Kasumi-1 (cell line): ENCODE measurements at places on chromosomes 4 and X.

DNA sequence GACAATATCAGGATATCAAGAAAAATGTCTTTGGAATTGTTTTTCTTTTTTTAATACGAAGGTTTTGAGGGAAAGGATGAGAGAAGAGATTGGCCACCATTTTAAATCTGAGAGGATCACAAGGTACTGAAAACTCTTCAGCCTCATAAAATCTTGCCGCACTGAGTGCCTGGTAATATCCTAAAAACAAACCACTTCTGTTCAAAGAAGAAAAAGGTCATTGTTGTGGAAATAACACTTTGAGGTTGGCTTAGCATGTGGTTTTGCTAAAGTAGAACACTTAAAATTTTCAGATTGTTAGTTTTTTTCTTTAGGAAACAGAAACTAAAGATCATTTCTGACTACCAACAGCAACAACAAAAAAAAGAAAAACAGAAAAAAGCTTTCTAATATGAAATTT lies 1.0 kb upstream of the CLDN22 start:
- no peak for DNase-seq

DNA sequence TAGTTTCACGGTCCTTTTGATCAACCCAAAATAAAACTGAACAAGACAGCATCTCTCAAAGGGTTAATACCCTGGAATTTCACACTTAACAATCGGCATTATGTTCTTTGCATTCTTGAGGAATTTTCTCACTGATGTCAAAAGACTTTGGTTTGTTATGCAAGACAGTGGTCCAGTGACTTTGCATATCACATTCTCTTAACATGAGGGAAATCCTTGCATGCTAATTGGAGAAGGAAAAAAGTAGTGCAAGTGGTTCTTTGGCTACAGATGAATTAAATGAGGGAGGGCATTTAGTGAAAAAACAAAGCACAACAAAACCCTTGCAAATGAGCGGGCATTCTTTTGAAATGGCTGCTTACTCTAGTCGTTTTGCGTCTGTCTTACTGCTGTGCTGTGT lies 105.1 kb upstream of the LIMCH1 start:
- no peak for DNase-seq

DNA sequence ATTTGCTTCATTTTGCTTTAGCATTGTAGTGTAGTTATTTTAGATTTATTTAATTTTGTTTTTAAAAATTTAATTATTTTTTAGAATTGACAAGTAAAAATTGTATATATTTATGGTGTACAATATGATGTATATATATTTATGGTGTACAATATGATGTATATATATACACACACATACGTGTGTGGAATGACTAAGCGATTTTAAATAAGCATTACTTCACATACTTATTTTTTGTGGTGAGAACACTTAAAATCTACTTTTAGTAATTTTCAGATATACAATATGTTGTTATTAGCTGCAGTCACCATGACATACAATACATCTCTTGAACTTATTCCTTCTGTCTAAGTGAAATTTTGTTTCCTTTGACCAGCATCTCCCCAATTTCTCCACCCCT lies 172.9 kb downstream of the SPRY1 start:
- no peak for DNase-seq

- peak; percentile 78 for DNase-seq
These were observed 180.6 kb upstream of the NUDT6 start for GRCh38 chr4:123102897-123103471.

- peak; percentile 32 for DNase-seq
These were observed 11.4 kb downstream of the RNF175 start for GRCh38 chr4:153748378-153748777.

DNA sequence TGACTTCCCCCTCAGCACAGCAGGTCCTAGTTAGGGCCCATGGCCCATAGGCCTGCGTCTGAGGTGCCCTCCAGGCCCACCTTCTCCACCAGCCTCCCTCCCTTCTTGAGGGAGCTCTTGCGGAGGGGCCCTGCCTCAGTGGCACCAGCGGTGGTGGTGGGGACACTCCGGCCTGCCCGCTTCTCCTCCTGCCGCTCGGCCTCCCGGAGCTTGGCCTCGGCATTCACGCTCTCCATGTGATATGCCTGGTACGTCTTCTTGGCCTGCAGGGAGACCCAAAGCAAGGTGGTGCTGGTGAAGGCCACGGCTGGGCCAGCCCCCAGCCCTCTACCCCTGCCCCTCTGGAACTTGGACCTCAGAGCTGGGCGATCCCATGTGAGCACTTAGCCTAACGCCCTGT lies 5.5 kb downstream of the ARHGAP4 start:
- DNase-seq: no peak

DNA sequence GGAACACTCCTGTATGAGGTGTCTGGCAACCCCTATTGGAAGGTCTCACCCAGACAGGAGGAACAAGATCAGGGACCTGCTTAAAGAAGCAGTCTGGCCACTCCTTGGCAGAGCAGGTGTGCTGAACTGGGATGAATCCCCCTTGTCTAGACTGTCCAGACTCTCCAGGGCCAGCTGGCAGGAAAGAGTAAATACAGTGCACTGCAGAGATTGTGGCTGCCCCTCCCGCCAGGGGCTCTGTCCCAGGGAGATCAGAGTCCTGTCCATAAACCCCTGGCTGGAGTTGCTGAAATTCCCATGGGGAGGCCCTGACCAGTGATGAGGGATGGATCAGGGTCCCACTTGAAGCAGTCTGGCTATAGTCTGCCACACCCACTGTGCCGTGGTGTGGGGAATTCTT lies 17.7 kb downstream of the STPG2 start:
- no peak for DNase-seq

- no peak for DNase-seq
These were observed 183.5 kb upstream of the C1QTNF7 start for GRCh38 chr4:15244354-15244753.

GRCh38 chr4:107888237-107888636 lies 43.1 kb upstream of the CYP2U1 start:
- DNase-seq: peak; percentile 22

GRCh38 chrX:13750204-13750603 lies 15.7 kb downstream of the OFD1 start:
- peak; percentile 30 for DNase-seq

DNA sequence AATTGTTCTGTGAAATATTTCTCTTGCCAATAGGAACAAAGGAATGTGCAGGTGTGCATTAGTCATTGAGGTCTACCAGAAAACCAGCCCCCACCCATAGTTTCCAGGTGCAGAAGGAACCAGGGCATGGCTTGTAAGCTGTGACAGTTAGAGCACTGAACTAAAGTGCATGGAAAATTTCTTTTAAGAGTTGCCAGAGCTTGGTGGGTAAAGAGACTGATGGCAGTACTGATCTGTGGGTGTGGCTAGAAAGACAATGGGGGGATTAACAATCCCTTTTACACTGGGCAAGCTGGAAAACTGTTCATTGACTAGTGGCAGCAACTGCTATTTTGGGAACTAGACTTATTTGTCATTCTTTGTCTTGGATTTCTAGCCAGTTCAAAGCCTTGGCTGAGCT lies 326.9 kb downstream of the PCDH19 start:
- DNase-seq: no peak

DNA sequence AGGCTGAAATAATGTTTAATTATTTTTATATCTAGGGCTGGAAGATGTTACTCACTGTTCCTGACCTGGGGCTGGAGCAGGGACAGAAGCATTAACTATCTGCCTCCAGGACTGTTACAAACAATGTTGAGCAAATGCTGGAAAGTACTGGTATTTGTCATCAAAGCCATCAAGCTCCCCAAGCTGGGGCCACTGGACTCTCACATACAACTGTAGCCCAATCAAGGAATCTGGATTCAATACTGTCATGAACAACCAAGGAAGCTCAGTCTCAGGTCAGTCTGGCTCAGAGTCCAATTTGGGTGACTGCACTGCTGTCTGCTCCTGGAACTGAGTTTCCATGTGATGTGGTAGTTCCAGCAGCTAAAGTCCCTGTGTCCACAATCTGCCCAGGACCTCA lies 50.4 kb downstream of the APOO start:
- DNase-seq: no peak

- no peak for DNase-seq
These were observed 21.6 kb downstream of the FABP2 start for GRCh38 chr4:119300101-119300978.

- no peak for DNase-seq
These were observed 248.0 kb downstream of the TRIML1 start for GRCh38 chr4:188387179-188387791.

DNA sequence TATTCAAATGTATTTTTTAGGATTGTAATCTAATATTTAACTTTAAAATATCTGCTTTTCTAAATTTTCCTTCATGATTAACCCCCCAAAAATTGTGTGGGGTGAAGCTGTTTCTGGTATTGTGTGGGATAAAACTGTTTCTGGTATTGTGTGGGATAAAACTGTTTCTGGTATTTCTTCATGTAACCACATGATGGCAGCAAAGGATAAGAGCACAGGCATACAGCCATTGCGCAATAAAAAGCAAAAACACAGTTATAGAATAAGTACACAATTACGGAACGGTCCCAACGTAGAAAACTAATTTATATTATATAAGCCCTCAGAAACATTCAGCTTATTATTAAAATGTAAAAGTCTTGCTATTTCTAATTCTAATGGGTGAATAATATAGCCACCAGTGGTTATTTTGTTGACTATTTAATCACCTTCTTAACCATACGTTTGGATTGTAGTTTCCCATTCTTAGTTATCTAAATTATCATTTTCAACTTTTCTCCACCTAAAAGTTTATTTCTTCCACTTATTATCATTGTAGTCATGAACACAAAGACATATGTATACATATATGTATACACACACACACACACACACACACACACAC lies 333.9 kb upstream of the FSTL5 start:
- peak; percentile 80 for DNase-seq

DNA sequence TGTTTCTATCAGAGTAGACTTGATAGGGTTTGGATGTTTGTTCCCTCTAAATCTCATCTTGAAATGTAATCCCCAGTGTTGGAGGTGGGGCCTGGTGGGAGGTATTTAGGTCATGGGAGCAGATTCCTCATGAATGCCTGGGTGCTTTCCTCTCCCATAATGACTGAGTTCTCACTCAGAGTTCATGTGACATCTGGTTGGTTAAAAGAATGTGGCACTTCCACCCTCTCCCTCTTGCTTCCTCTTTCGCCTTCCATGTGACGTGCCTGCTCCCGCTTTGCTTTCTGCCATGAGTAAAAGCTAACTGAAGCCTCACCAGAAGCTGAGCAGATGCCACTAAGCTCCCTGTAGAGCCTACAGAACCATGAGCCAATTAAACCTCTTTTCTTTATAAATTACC lies 47.3 kb upstream of the SRPX start:
- peak; percentile 5 for DNase-seq

GRCh38 chr4:172481802-172482508 lies 668.8 kb downstream of the GALNTL6 start:
- DNase-seq: no peak

GRCh38 chrX:108025954-108026600 lies 18.8 kb upstream of the VSIG1 start:
- no peak for DNase-seq

GRCh38 chr4:117845270-117845669 lies 189.0 kb upstream of the NDST3 start:
- DNase-seq: no peak

DNA sequence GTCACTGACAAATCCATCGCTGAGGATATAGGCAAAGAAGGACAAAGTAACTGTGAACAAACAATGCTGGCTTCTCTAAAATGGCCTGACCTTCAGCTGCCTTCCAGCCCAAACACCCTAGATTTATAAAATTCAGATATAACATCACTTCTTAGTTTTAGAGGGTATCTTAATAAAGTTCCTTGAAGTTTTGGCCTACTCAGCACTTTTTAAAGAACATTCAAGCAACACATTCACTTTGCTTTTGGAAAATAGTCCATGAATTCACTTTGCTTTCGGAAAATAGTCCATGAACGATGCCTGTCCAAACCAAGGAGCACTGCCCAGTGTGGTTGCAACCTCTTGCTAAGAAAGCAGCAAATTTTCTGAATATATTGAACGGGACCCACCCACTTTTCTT lies 55.0 kb upstream of the TFDP3 start:
- no peak for DNase-seq

DNA sequence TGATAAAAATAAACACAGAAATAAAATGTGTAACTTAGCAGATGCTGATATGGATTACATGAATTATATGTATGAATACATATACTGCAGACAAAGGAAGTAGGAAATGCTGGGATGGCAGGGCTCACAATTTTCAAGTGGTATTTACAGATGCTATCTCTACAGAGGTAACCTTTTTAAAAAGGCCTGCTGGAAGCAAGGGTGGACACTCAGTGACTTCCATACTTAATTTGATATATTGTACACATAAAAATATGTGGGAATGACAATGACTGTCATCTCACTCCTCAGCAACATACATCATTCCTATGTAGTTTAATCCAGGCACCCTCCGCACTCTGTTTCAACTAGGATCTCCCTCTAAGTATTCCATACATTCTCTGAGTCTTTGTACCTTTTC lies 452.9 kb downstream of the DTHD1 start:
- no peak for DNase-seq

DNA sequence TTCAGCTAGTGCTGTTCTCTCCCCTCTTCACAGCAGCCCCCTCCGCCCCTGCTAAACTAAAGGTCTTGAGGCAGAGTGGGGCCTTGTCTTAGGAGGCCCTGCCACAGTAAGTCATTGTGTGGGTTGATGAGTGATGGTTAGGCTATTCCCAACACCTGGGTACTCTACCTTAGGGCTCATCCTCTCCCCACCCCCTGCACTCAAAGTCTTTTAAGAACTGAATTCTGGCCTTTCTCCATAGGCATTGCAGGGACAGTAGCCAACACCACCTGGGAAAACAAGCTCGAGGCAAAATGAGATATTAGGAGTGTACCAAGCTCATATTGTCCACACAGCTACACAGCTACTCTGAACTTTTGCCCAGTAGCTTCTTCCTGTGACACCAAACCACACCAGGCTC lies 42.5 kb downstream of the RAB40AL start:
- DNase-seq: no peak

DNA sequence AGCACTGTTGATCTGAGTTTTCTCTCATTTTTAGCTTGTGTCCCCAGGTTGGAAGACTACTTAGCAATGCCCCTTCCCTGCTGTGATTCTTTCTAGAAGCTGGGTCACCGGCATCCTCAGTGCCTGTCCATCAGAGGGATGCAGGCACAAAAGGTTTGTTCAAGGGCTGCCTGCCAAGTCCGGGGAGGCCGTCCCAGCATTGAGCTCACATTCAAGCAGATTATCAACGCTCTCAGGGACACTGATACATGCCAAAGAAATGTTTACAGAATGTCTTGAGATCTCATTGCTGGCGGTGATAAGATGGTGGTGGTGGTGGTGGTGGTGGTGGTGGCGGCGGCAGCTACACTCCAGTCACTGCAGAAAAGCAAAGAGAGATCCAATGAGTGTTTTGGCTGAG lies 79.6 kb upstream of the VCX3A start:
- DNase-seq: no peak

DNA sequence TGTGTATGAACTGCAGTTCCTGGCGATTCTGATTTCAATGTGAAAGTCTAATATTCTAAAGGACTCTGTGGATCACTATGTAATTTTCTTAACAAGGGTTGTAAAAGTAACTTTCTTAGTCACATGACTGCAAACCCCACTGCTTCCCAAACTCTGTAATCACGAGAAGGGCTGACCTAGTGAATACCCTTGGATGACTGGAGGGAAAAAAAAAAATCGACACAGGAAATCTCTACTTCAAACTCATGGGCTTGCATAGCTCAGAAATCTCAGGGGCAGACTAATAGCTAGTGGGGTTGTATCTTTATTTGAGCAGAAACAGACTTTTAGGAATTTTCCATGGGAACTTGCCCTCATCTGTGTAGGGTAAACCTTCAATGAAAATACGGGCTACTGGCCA lies 4.8 kb upstream of the MXRA5 start:
- no peak for DNase-seq

- no peak for DNase-seq
These were observed 27.0 kb upstream of the SLC7A11 start for GRCh38 chr4:138269175-138269574.

GRCh38 chr4:99180382-99181070 lies 36.4 kb upstream of the ADH4 start:
- DNase-seq: peak; percentile 5
